ENCODE measurements at places on chromosomes 1 and 21. TPM values are rescaled to one million over a fixed set of nuclear protein-coding genes. Genes with fewer than 3 reads are reported as not detected.

Gene NIBAN1
- total RNA-seq: 40.5 TPM

Gene ABCA4
- 0.29 TPM for total RNA-seq

Gene LCE2A
- not detected for total RNA-seq

Gene CLEC20A
- not detected for total RNA-seq

Gene TRIM67
- total RNA-seq: not detected

Gene KIRREL1
- 211 TPM for total RNA-seq

Gene CELA3B
- total RNA-seq: not detected

Gene RHCE
- total RNA-seq: 0.14 TPM

Gene BLACAT1
- total RNA-seq: not detected

Gene PGLYRP3
- not detected for total RNA-seq

Gene COL24A1
- total RNA-seq: 0.22 TPM

Gene PCNX2
- total RNA-seq: 25.4 TPM

Gene NAXE
- 41.8 TPM for total RNA-seq

Gene CCDC28B
- total RNA-seq: 5.0 TPM

Gene ITLN2
- not detected for total RNA-seq

Gene LIN28A
- total RNA-seq: not detected

Gene RPE65
- not detected for total RNA-seq

Gene AKR1A1
- total RNA-seq: 108 TPM

Gene OR2L8
- total RNA-seq: not detected

Gene GJA9
- total RNA-seq: not detected

Gene BPNT1
- 31.5 TPM for total RNA-seq

Gene HORMAD1
- 2.4 TPM for total RNA-seq

Gene GFI1
- total RNA-seq: 0.57 TPM

Gene KDF1
- total RNA-seq: not detected

Gene OR10Z1
- not detected for total RNA-seq

Gene GUCA2B
- total RNA-seq: not detected

Gene PLA2G4A
- 39.7 TPM for total RNA-seq

Gene CR2
- total RNA-seq: not detected

Gene TNFSF4
- total RNA-seq: 9.3 TPM

Gene ATP6V0B
- 113 TPM for total RNA-seq

Gene SYT6
- 0.22 TPM for total RNA-seq

Gene SYT14
- total RNA-seq: 1.8 TPM

Gene SARS1
- 490 TPM for total RNA-seq

Gene S100A9
- not detected for total RNA-seq

Gene RGS16
- total RNA-seq: 2.4 TPM

Gene PLXNA2
- 14.9 TPM for total RNA-seq

Gene PRR9
- 0.22 TPM for total RNA-seq

Gene TCP10L
- not detected for total RNA-seq

Gene ARL8A
- 33.7 TPM for total RNA-seq

Gene ST6GALNAC5
- total RNA-seq: 7.3 TPM

Gene OR2M3
- total RNA-seq: under 0.01 TPM

Gene CLIC6
- total RNA-seq: not detected

Gene SH2D1B
- total RNA-seq: not detected

Gene OR2L13
- total RNA-seq: not detected

Gene CRABP2
- 1.7 TPM for total RNA-seq

Gene FALEC
- not detected for total RNA-seq

Gene DYNLT5
- total RNA-seq: not detected

Gene OR2AK2
- not detected for total RNA-seq

Gene BCAN
- total RNA-seq: not detected

Gene TEDDM1
- total RNA-seq: not detected

Gene C1orf52
- total RNA-seq: 20.1 TPM

Gene SYCP1
- not detected for total RNA-seq

Gene LRRC71
- total RNA-seq: 0.14 TPM

Gene APH1A
- total RNA-seq: 104 TPM
